A172 (cell line): ENCODE measurements at places on chromosomes 2 and 18.
A peak's percentile ranks its signal among the peaks of the same experiment; 100 is the strongest.

- DNase-seq = peak; percentile 2
Observed at GRCh38 chr18:73118121-73118816, 250.5 kb upstream of the NETO1 start.

DNA sequence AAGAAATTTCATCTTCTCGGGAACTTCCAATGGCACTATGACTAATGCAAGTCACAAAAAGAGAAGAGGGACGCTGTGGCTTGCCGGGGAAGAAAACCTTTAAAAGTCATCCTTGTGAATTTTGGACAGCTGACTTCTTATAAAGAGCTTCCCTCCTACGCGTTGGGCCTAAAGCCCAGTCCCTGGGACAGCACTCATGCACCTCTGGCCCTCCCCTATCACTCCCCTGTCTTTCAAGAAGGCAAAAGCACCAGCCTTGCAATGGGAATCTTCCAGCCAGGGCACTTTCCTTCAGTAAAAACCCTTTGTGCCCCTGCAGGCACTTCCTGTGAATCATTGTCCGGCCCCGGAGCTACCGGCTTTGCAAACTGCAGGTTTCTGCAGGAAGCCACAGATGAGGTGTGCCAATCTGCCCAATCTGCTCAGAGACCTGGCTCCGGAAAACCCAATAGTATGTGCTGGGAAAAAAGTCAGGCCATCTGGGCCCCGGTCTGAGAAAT is 7.1 kb downstream of the MREG start:
- peak; percentile 74 for DNase-seq

GRCh38 chr2:69001879-69002278 is 11.1 kb upstream of the ANTXR1 start:
- no peak for DNase-seq

- no peak for DNase-seq
Observed at GRCh38 chr18:44516450-44516849, 164.2 kb upstream of the SETBP1 start.

DNA sequence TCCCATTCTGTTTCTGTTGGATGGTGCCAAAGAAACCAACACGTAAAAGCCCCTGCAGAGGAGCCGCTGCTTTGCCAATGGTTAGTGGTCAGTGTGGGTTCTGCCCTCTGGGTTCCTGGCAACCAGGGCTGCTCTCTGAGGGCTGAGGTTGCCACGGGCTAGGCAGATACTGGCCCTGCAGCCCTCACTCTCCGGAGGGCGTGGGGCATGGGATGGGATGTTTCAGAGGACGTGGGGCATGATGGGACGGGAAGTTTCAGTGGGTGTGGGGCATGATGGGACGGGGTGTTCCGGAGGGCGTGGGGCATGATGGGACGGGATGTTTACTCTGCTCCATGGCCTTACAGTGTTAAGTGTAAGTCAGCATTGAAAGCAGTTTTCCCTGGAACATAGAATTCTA is 34.2 kb downstream of the ADI1 start:
- DNase-seq = no peak

GRCh38 chr2:24409700-24410556 is 49.6 kb upstream of the ITSN2 start:
- peak; percentile 76 for DNase-seq

GRCh38 chr2:8821276-8822217 is 15.9 kb downstream of the KIDINS220 start:
- DNase-seq = no peak

- no peak for DNase-seq
Observed at GRCh38 chr2:219332542-219332941, at the start of gene RESP18. Gene RESP18 (minus strand): TSS chr2:219332744.

GRCh38 chr18:39464006-39464405 is 1898.4 kb upstream of the CELF4 start:
- DNase-seq = no peak

DNA sequence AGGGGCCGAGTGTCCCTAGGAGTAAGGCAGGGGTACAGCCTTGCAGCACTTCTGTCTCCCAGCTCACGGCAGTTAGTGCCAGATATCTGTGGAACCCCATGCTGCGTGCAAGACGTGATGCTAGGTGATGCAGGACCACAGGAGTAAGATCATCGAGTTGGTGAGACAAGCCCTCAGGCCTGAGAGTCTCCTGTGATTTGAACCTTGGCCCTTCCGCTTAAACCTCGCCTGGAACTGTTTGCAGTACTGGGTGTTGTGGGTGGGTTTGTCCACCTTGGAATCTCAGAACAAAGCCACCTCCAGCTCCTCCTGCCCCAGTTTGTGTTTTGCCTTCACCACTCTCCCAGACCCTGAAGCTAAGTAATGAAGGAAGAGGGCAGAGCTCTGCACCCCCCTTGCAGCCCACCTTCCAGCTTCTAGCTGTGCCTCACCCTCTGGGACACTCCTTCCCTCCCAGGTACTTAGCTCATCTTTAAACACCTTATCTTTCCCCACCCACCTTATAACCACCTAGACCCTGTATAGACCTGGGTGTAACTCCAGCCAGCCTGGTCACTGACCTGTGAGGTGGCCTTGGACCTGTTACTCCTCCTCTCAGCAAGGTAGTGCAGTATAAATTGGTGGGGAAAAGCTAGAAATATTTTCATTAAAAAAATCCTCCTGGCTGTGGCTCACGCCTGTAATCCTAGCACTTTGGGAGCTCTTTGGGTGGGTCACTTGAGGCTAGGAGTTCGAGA is 6.6 kb downstream of the CNNM4 start:
- no peak for DNase-seq

- no peak for DNase-seq
Observed at GRCh38 chr2:239192975-239193374, 207.8 kb downstream of the HDAC4 start.

DNA sequence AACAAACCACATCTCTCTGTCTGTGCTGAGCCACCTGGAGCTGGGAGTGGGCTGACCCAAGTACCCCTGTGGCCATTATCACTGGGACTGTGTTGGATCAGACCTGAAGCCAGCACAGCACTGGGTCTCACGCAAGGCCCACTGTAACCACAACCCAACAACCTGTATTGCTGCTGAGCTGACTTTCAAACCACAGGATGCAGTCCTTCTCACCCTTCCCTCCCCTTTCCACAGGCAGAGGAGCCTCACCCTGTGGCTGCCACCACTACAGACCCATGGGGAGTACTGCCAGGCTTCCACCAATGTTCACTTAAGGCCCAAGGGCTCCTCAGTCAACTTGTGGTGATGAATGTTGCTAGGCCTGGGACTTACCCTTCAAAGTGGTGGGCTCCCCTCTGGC is 135.7 kb downstream of the DIS3L2 start:
- no peak for DNase-seq

DNA sequence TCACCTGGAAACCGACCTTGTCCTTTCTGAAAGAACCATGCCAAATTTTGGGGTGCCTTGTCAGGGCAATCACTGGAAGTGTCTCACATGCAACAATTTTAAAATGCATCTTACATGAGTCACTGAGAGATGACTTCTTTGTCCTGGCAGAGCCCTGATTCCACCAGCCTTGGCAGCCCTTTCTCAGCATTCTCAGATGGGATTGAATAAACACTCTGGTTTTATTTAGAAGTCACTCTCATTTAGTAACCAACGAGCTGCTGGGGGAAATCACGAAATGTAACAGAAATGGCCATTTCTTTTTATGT is 3.8 kb upstream of the ATP8B1 start:
- DNase-seq = peak; percentile 88

- DNase-seq = no peak
Observed at GRCh38 chr2:239013678-239013976, 165.7 kb downstream of the TWIST2 start.

DNA sequence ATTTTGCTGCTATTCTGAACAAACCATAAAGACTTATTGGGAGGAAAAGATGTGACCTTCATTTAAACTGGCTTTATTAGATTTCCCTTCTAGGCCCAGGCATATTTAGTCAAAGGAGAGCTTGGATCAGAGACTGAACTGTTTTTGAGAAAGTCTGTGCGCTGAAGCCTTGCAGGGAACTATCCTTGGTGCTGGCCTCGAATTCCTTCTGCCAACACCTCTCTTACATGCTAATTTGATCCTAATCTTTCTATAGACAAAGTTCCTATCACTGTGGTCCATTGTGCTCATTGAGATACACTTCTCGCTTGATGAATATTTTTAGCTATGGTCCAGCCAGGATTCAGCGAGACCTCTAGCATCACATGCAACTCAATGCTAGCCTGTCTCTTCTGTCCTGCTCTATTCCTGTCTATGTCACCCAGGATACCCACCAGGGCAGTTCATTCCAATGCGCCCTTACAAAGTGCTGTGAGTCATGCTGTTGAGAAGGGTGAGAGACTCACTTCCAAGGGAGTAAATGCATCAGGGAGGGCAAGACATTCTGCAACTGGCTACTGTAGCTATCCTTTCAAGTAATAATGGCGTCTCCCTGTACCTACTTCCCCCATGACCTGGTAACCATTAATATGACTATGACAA is 356.7 kb upstream of the LYPD1 start:
- DNase-seq = peak; percentile 20

DNA sequence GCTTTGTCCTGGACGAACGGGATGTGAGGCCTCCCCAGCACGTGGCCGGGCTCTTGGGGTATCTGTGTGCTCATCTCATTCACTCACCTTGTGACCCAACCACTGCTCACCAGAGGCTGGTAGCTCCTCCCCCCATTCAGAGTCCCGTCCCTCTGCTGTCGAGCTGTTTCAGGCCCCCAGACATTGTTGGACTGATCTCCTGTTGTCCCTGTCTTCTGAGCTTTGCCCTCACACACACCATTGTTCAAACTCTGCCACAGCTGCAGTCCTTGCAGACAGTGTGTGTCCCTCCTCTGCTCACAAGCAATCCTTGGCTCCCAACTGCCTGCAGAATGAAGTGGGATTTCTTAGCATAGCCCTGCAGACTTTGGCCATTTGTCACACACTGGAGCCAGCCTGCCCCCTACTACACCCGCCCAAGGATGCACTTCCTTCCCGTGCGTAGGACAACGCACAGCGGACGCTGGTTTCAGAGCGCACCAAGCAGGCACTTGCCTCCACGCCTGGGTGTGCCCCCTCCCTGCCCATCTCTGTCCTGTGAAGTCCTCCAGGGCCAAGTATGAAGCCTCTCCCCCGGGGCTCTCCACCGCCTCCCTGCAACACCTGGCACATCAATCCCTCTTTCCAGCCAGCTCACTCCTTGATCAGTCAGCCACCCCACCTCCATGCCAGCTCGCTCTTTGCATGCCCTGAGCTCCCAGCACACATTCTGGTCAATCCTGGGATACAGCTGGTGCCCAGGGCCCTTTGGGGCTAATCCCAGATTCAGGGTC is 16.5 kb upstream of the PRLH start:
- no peak for DNase-seq

- no peak for DNase-seq
Observed at GRCh38 chr2:23123686-23124085, 261.3 kb upstream of the KLHL29 start.

- DNase-seq = no peak
Observed at GRCh38 chr2:73983322-73984202, 1.1 kb upstream of the TET3 start.

- no peak for DNase-seq
Observed at GRCh38 chr2:45588158-45588829, 22.8 kb downstream of the SRBD1 start.

GRCh38 chr2:47021301-47022009 is 105.8 kb upstream of the MCFD2 start:
- DNase-seq = no peak

- DNase-seq = no peak
Observed at GRCh38 chr2:184372484-184372883, 225.8 kb upstream of the ZNF804A start.
